ENCODE measurements at places on chromosomes 2 and 18.

DNA sequence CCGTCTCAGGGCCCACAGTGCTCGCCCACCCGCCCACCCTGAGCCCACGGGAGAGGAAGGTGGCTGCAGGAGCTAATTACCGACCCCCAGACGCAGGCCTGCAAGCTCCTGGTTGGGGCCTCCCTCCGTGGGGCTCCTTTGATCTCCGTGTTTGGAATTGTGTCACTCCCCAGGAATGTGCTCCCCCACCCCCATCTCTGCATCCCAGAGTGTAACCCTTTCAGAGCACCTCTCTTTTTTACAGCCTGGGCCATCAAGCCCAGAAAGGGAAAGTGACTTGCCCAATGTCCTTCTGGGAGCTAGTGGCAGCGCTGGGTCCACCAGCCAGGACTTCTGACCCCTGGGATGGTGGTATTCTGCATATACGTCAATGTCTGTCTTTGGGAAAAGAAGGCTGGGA is 335.1 kb downstream of the CYRIA start:
- no peak for DNase-seq

DNA sequence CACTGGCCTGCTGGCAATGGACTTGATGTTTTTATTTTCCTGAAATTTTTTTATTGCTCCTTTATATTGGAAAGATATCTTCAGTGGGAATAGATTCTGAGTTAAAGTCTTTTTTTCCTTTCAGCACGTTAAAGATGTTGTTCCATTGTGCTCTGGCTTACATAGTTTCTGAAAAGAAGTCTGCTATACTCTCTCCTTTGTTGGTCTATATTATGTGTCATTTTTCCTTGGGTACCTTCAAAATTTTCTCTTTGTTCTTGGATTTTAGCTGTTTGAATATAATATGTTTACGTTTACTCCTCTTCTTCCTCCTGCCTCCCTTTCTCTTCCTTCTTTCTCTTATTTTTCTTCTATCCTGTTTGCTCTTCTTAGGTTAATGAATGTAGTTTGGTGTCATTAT is 105.5 kb downstream of the CAPN13 start:
- DNase-seq, result no peak

DNA sequence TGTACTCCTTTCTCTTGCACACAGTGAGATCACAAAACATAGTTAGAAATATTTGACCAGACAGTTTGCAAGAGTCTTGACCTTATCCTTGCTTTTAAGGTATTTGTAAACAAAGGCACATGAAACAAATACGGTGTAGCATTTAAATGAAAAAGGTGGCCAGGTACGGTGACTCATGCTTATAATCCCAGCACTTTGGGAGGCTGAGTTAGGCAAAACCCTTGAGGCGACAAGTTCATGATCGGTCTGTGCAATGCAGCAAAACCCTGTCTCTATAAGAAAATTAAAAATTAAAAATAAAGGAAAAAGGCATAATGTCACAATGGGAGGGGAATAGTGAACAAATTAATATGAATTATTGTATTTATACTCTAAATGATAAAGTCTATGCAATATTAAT is 109.5 kb upstream of the PIK3C3 start:
- DNase-seq, result no peak

- no peak for DNase-seq
Observed at GRCh38 chr18:48493434-48494230, 45.2 kb upstream of the CTIF start.
